ENCODE measurements at places on chromosomes 1 and 21.

DNA sequence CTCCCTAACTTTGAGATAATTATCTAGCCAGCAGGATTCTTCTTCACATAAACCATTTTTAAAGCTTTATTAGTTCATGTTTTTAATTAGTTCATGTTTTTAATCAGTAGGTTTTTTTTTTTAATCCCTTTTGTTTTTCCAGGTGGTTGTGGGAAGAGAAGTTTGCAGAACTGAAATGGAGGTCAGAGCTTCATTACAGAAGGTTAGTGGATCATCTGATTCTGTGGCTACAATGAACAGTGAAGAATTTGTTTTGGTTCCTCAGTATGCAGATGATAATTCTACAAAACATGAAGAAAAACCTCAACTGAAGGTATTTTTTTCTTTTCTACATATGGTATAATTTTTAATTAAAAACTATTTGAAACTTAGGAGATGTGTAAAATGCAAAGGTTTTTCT lies 59.7 kb downstream of the RABGAP1L start:
- DNase-seq = no peak

GRCh38 chr1:62989497-62989896 lies 205.6 kb downstream of the ATG4C start:
- DNase-seq = no peak

- no peak for DNase-seq
These were observed 345.7 kb downstream of the ZNF326 start for GRCh38 chr1:90340606-90341005.

- no peak for DNase-seq
These were observed 19.4 kb downstream of the ABCG1 start for GRCh38 chr21:42238185-42238934.

GRCh38 chr1:245067257-245067656 lies 87.5 kb upstream of the KIF26B start:
- no peak for DNase-seq

DNA sequence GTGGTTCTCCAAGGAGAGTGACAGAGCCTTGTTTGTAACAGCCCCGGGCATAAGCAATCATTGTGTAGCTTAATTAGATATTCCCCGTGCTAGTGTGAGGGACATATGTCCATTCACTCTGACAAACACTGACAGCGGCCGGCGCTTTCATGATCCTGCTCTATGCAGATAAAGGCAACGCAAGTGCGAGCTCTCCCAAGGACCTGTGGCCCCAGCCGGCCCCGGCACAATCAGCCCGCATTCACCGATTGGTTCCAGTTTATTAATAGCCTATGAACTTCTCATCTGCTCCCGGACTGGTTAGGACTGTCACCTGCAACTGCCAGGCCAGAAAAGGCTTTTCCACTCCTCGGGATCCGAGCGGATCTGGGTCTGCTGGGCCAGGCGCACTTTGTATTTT lies 18.0 kb upstream of the OLIG1 start:
- no peak for DNase-seq

DNA sequence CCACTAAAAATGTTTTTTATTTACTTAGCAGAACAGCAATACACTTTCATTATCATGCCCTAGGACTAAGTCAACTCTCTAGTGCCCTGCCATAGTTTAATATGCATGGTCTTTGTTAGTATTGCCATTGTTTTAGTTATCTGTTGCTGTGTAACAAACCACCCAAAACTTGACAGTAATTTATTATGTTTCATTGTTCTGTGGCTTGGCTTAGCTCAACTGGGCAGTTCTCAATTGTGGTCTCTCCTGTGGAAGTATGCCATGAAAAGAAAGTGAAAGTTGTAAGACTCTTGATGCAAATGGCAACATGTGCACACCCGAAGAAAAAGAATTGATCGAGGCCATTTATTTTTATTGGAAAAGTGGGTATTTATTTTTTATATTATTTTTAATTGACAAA lies 206.3 kb upstream of the KCTD3 start:
- no peak for DNase-seq

DNA sequence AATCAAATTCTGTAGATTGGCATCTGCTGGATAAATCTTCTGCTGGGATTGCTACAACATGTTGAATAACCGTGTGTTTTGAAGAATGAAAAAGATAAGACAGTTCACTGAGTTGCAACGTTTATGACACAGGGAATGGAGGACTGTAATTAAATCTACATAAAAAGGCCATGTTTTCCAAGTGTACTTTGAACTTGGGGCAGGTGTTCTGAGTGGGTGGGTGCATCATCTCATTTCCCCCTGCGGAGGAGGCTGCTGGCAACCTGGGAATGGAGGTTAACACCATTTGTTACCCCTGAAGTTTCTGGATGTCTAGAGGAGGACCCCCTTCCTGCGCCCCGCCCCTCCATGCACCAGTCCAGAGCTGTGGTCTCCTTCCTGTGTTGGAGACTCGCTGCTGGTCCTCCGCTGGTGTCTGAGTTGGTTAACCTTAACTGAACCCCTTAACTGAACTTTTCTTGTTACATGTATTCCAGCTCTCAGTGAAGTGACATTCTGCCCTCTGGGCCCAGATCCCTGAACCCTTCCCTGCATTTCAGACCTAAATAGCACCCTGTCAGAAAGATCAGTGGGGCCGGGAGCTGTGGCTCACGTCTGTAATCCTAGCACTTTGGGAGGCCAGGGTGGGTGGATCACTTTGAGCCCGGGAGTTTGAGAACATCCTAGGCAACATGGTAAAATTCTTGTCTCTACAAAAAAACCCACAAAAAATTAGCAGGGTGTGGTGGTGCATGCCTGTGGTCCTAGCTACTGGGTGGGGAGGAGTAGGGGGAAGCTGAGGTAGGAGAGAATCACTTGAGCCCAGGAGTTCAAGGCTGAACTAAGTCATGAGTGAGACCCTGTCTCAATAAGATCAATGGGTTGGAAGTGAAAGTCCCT lies 31.8 kb downstream of the UCK2 start:
- DNase-seq = no peak

- no peak for DNase-seq
These were observed 434.3 kb downstream of the PTPRC start for GRCh38 chr1:199073166-199073565.

DNA sequence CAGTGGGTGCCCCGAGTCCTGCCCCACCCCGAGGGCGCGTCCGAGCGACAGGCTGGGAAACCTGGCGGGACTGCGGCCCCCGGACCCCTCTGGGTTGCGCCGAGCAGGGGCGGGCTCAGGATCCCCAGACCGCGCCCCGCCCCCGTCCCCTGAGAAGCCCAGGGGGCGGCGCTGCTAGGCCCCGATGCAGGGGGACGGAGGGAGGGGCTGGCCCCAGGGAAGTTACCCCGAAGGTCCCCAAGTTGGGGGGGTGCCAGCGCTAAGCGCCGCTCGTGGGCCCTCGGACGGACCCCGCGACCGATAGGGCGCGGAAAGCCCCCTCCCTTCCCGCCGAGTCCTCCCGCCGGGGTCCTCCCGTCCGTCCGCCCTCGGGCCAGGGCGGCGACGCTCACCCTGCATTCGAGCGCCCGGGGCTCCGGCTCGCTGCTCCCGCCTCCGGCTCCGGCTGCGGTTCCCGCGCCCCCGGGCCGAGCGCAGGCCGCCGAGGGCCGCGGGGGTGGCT lies 414 bp downstream of the GPR153 start:
- DNase-seq = no peak

DNA sequence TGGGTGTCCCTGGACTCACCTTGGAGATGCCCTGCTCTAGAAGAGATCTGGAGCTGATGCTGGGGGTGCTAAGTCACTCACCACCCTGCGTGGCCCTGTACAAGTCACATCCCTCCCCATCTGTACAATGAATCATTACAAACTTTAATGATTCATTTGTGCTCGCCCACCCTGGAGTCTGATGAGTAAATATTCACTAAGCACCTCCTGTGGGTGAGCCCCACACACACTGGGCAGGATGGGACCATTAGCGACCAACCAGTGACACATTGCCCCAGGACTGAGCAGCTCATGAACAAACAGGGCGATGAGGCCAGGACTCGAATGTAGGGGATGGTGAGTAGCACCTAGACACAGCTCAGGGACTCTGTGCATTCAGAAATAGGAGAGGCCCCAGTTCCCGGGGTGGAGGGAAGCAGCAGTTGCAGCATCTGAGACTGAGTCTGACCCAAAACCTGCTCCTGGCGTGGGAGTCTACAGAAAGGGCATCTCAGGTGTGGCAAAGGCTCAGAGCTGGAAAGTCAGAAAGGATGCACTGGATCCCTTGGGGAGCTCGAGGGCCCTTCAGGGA lies 18.1 kb upstream of the PDZK1IP1 start:
- no peak for DNase-seq

GRCh38 chr1:4120557-4121292 lies 220.7 kb upstream of the C1orf174 start:
- DNase-seq = no peak

- no peak for DNase-seq
These were observed 6.3 kb upstream of the JUN start for GRCh38 chr1:58789996-58790660.

DNA sequence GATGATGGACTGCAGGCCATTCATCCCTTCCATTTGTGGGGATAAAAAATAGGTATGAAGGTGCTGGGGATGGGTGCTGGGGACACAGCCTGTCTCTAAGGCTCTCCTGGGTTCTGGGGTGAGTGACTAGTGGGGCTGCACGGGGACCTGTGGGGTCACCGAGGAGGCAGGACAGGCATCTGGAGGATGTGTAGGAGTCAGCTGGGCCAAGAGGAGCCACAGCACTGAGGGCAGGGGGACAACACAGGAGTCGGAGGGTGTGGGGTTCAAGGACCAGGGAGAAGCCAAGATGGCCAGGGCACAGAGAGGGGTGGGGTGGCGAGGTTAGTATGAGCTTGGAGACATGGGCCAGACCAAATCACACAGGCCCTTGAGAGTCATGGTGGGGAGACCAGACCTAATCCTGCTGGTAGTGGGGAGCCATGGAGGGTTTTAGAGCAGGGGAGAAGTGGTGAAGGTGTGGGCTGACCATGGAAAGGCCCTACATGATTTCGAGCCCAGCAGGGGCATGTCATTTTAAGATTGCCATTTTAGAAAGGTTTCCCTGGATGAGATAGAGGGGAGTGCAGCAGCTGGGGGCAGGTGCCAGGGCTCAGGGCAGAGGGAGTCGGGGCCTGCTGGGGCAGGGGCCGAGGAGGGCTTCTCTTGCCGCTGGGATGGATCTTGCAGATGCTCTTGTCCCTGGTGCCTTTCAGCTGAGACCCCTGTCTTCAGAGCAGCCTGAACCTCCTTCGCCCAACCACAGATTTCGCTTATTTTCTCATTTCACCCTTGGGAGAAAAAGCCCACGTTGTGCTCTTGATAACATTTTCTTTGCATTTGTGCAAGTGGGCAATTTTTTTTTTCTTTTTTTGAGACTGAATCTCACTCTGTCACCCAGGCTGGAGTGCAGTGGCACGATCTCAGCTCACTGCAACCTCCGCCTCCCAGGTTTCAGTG lies 22.7 kb downstream of the SERINC2 start:
- no peak for DNase-seq

GRCh38 chr1:157916887-157917570 lies 75.4 kb upstream of the CD5L start:
- DNase-seq = no peak

DNA sequence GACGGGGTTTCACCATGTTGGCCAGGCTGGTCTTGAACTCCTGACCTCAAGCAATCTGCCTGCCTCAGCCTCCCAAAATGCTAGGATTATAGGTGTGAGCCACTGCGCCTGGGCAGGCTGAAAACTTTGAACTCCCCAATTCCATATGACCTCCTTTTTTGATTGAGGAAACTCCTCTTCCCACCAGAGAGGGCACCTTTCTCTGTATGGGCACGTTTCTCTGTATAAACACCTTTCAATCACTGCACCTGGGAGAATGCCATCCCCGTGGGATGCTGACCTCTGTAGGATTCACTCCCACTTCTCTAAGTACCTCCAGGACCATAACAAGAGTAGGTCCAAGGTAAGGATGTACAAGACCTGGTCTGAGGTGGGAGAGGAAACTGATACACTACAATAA lies 9.7 kb upstream of the TEDDM1 start:
- no peak for DNase-seq

DNA sequence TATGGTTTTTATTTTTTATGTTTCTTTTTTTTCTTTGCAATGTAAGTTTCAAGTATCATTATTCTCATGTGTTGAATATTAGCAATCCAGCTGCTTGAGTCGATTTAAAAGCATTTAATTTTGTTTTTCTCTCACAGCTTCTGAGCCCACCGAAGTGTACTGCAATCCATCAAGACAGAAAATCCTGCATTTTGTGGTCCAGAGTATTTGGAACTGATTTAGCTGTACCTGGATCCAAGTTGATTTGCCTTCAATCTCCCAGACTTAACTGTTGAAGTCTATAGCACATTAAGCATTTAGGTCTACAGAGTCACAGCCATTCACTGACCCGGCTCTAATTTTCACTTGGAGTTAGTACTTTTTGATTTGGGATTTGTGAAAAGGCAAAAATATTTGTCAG lies 622.9 kb upstream of the ADAMTS5 start:
- no peak for DNase-seq

- DNase-seq = no peak
These were observed 23.3 kb upstream of the RXRG start for GRCh38 chr1:165468253-165468652.

DNA sequence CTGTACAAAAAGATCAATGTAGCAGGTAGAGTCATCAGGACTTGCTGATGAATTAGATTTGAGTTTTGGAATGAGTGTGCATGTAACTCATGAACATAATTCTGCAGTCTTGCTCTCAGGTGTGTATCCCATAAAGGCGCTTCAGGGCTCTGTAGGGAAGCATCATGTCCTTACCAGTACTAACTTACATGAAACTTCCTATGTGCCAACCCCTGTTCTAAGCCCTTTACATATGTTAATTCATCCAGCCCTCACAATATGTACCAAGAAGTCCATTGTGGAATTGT lies 2.1 kb upstream of the FCRLB start:
- no peak for DNase-seq

- DNase-seq = no peak
These were observed 8.0 kb downstream of the RGL1 start for GRCh38 chr1:183812686-183813569.

- no peak for DNase-seq
These were observed 19.7 kb upstream of the RNU1-4 start for GRCh38 chr1:16720351-16721223.

DNA sequence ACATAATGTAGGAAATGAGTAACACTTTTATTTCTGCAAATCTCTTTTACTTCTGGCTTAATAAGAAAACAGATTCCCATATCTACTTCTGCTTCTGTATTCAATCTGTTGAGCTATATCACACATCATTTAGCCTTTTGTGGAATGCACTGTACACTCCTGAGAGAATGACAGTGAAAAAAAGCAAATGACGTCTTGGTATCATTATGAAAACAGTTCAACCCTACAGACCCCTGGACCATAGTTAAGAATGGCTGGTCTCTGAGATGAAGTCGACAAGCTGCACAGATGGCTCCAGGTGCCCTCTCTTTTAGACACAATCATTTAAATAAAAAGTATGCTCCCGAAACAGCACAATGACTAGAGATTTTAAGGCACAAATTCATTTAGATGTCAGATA lies 247.0 kb downstream of the RERE start:
- no peak for DNase-seq

DNA sequence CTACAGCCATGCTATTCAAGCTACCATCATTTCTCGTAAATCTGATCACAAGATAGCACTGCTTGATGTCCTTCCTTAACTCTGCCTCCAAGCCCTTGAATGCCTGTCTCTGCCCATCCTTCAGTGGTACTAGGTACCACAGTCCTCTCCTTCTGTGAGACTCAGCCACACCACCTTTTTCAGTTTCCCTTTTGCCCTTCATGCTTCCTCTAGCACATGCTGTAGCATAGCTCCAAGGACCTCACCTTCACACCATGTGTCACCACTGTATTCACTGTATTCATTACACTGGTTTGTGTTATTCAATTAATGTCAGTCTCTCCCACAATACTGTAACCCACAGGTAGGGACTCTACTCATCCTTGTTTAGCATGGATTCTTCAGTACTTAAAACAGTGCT lies 8.0 kb upstream of the TP53BP2 start:
- DNase-seq = no peak
